ENCODE measurements at places on chromosomes 2 and 18.
A peak's percentile ranks its signal among the peaks of the same experiment; 100 is the strongest.

GRCh38 chr2:230097424-230097823 is 28.7 kb upstream of the SLC16A14 start:
- DNase-seq = no peak

DNA sequence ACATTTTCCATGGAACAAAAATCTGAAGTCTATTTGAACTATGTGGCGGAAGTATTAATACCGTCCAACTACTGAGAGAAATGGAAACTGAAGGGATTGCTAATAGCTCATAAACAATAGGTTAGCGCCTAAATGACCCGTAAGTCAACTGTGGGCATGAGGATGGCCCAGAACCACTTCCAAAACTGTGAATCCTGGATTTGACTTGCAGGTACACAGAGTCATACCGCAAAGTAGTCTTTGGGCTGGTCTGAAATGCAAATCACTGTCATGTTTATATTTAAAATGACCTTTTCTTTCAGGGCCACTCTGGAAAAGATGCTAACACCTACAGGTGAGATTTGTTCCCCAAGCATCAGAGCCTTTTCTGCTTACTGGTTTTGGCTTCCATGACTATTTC is 50.6 kb downstream of the STAT4 start:
- DNase-seq = no peak

DNA sequence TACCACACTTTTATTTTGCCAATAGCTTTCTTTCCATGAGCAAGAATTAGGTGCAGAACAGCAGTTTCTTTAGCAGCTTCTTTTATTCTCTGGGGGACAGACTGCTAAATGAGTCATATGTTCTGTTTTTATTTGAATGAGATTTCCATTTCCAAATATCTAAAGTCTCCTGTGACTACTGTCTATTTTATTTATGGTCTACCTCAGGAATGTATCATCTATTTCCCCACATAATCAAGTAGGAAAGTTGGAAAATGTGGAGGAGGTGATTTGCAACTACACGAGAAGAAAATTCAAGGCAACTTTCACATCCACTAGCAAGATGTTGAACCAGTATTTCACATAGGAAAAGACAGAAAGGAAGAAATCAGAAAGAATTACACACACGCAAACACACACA is 139.9 kb upstream of the MEX3C start:
- DNase-seq = no peak

GRCh38 chr2:183579686-183580085 is 455.4 kb downstream of the NUP35 start:
- no peak for DNase-seq

- no peak for DNase-seq
Observed at GRCh38 chr2:85462322-85462721, 43.8 kb downstream of the SH2D6 start.

- DNase-seq = no peak
Observed at GRCh38 chr2:24894750-24895149, 25.3 kb downstream of the ADCY3 start.

DNA sequence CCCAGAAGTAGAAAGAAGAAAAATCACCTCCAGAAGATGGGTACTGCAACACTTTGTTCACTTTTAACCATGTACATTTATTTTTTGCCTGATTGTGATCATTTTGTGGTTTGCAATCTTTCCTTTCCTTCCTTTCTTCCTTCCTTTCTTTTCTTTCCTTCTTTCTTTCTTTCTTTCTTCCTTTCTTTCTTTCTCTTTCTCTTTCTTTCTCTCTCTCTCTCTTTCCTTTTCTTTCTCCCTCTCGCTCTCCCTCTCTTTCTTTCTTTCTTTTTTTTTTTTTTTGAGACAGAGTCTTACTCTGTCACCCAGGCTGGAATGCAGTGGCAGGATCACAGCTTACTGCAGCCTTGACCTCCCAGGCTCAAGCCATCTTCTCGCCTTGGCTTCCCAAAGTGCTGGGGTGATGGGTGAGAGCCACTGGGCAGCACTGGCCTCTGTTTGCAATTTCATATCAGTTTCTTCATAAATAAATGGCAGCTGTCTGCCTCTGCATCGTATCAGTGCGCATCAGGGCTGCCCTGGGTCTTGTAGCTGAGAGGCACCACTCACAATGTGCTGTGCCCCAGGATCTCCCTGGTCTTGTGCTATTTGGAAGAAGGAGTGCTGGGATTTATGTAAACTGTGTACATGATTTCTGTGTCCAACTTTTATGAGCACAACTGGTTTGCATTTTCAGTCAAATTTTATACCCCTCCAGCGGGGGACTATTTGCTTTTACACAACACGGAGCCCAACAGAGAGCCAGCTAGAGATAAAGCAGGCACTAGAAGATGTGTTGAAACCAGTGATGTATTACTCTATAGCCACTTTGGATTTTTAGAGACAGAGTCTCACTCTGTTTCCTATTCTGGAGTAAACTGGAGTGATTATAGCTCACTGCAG is 6.9 kb upstream of the LIMS2 start:
- DNase-seq = no peak

DNA sequence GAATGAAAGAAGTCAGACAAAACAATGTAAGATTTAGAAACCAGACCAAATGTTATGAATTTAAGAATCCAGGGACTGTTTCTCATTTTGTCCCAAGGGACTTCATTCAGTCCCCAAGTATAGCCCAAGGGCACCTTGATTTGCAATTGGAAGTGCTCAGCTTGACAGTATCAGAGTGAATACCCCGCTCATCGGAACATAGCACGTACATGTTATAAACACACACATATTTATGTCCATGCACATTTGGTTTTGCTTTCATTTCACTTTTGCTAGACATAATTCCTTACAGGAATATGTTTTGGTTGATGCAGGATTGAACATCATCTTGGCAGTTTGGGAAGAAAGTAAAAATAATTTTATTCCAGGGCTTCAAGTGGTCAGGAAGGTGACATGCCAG is 100.2 kb downstream of the PID1 start:
- no peak for DNase-seq

GRCh38 chr2:237432484-237433092 is 18.6 kb upstream of the COL6A3 start:
- no peak for DNase-seq

- DNase-seq = peak; percentile 95
Observed at GRCh38 chr18:3726238-3726951, 276.4 kb downstream of the TGIF1 start.

DNA sequence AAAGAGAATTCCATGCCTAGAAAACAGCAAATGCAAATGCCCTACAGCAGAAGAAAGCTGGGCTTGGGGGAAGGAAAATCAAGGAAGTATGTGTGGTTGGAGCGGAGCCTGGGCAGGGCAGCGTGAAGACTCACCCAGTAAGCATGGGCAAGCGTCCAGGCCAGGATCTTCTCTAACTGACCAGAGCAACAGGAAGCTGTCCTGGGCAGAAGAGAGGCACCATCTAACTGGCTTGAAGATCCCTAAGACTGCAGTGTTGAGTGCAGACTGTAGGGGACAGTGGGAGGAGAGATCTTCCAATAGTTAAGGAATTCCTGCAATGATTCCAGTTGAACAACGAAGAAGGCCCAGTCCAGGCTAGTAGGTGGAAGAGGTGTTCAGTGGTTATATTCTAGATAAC is 57.9 kb downstream of the NXPH2 start:
- DNase-seq = no peak

GRCh38 chr18:36808681-36809080 is 20.1 kb downstream of the TPGS2 start:
- DNase-seq = no peak

DNA sequence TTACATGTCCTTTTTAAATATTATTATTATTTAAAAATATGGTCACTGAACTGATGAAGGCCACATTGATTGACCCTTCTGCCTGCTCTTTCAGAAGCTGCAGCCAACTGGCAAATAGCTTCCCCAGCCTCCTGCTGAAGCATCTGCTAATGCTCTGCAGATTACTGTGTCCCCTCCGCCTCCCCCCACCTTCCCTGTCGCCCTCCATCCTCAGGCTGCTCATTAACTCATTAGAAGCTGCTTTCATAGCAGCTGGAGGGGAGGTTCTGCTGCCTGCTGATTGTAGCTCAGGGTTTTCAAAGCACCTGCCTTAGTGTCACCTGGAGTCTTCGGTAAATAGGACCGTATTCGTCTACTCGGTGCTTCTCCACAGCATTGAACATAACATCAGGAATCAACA is 24.8 kb upstream of the LMAN1 start:
- DNase-seq = no peak

DNA sequence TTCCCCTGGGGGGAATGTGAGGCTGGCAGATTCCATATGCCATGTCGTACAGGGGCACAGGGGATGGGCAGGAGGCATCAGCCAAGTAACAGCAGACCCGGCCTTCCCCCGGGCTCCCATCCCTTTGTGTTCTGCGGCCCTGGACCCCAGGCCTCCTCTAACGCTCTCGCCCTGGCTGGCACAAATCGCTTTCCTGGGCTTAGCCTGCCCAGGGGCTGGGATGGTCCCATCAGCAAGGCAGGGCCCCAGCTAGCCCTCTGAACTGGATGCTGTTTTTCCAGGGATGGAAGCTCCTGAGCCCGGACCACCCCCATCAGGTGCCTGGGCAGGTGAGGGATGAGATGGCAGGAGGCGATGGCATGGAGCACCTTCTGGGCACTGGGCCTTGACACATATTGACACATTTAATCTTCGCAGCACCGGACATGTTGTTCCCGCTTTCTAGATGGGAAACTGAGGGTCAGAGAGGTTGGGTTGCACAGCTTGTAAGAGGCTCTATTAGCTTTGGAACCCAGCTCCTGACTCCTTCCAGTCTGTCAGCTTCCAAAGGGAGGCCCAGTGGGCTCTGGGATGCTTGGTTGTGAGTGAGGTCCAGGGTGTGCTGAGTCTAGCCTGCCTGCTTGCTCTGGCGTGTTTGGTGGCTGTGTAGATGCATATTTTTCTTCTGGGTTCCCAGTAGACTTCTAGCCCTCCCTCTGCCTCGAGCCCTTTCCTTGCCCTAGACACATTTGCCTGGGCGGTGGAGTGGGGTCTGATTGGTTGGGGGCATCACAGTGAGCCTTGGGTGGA is 40.3 kb downstream of the GLI2 start:
- no peak for DNase-seq

DNA sequence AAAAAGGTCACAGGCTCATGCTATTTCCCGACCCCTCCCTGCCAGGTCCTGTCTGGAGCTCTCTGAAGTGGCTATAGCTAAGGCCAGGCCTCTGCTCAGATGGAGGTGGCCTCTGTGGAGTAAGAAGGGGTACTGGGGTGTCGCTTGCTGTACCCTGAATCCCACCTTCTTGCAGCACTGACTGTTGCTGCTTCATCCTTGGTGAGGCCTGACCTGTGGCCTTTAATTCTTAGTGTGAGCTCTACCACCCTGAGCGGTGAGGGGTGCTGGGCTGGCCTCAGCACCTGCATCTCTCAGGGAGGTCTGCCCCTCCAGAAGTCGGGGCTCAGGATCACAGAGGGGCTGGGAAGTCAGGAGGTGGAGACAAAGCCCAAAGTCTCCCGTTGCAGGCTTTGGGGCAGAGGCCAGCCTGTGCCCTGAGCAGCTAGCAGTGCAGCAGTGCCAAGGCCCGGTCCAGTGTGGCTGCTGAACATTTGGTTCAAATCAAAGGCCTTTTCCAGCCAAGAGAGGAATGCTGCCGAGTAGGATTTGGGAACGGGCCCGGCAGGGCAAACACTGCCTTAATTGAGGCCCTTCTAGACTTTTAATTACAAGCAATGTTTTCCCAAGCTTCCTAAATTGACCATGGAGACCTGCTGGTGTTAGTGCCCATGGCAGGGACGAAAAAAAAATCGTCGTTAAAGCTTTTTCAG is 133.5 kb upstream of the HAAO start:
- peak; percentile 59 for DNase-seq

- no peak for DNase-seq
Observed at GRCh38 chr18:74897971-74898657, 300.4 kb downstream of the ZNF407 start.

DNA sequence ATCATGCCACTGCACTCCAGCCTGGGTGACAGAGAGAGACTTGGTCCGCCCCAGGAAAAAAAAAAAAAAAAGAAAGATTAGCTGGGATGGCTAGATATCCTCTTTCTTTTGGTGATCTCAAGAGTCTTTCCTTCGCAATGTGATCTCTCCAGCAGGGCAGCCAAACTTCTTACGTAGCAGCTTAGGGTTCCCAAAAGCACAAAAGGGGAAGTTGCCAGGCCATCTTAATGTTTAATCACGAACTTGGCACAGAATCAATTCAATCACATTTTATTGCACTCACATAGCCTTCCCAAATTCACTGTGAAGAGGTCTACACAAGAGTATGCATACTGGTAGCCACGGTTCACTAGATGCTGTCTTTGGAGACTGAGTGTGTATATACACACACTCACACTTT is 53.1 kb downstream of the VIL1 start:
- DNase-seq = no peak

DNA sequence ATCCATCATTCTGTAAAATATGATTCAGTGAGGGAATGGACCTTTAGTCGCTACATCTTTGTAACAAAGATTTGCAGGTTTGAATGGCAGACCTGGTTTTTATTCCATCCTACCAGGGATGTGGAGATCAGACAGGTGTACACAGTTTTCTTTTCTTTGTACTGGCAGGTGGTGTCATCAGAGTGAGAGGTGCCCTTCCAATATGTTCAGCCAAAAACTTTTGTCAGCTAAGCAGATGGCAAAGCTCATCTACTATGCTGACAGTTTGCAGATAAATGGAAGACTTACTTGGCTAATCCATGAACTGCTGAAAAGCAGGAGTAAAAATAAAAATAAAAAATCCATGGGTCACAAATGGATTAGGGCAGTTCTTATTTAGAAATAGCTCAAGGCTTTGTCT is 185.5 kb upstream of the DOK6 start:
- no peak for DNase-seq
